Caudate nucleus (tissue), 63 donors: ENCODE measurements at places on chromosomes 4 and X.

DNA sequence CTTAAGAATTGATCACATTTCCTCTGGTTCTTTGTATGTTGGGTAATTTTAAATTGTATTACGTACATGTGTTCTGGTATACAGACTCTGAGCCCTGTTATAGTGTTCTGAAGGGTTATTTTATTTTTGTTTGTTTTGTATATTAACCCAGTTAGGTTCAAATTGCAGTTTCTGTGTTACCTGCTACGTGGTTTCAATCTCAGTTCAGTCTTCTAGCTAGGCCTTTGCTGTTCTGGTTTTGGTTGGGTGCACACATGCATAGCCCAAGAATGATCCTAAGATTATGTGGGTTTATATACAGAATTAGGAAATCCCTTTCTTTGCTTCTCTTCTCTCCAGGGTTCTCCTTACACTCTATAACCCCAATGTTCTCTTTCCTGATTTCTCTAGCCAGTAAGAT is 161.0 kb downstream of the PPP1R2C start:
- no peak for DNase-seq

GRCh38 chrX:103293118-103293517 is 16.6 kb upstream of the TCEAL5 start:
- DNase-seq: no peak

DNA sequence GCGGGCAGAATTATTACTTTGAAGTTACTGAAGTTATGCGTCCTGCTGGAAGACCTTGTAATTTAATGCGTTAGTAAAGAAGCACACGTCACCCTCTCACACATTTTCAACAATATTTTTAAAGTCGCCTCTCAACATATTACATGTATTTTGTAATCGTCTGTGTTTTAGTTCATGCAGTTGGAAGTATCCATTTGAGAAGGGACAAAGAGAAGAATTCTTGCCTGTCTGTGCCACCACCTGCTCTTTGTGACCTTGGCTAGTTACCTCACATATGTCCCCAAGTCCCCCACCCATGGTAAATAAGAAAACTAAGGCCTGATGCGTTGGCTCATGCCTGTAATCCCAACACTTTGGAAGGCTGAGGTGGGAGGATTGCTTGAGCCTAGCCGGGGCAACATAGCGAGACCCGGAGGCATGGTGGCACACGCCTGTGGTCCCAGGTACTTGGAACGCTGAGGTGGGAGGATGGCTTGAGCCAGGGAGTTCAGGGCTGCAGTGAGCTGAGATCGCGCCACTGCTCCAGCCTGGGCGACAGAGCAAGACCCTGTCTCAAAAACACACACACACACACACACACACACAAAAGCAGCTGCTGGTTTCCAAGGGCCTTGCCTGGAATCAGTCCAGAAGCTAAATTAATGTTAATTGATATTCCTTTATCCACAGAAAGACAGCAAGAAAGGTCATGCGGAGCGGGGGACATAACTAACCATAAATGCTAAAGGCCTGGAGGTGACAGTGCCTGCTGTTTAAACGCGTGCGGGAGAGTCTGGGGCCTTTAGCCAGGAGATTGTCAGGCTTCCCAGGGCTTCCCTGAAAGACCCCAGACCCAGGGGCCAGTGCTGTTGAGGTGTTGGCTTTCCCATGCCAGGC is 811 bp downstream of the TMEM187 start:
- DNase-seq: no peak

- DNase-seq: no peak
Observed at GRCh38 chrX:20059467-20060128, 57.1 kb downstream of the MAP7D2 start.

DNA sequence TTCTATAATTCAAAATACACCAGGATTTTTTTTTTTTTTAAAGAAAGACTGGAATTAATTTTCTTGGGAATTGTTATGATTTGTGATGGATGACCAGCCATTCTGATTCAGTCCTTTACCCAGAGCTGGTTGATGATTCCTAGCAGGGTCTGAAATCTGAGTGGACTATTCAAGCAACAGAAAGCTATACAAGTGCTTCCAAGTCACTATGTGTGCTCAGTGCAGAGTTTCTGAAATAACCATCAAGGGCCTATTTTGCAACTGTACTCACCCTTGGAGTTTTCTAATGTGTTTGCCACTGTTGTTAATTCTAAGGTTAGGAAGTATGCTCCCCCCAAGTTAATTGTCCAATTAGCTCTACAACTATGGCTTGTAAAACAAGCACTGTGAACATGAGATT is 137.7 kb upstream of the RAPGEF2 start:
- DNase-seq: no peak

GRCh38 chr4:113869743-113870375 is 108.3 kb upstream of the CAMK2D start:
- DNase-seq: no peak

GRCh38 chr4:3708611-3709010 is 57.6 kb upstream of the ADRA2C start:
- DNase-seq: no peak

GRCh38 chrX:100407784-100408712 is 2.0 kb downstream of the PCDH19 start:
- DNase-seq: no peak

GRCh38 chrX:2503591-2504500 is 3.1 kb upstream of the DHRSX start:
- DNase-seq: no peak

GRCh38 chrX:10045327-10046000 is 78.3 kb downstream of the CLDN34 start:
- no peak for DNase-seq

DNA sequence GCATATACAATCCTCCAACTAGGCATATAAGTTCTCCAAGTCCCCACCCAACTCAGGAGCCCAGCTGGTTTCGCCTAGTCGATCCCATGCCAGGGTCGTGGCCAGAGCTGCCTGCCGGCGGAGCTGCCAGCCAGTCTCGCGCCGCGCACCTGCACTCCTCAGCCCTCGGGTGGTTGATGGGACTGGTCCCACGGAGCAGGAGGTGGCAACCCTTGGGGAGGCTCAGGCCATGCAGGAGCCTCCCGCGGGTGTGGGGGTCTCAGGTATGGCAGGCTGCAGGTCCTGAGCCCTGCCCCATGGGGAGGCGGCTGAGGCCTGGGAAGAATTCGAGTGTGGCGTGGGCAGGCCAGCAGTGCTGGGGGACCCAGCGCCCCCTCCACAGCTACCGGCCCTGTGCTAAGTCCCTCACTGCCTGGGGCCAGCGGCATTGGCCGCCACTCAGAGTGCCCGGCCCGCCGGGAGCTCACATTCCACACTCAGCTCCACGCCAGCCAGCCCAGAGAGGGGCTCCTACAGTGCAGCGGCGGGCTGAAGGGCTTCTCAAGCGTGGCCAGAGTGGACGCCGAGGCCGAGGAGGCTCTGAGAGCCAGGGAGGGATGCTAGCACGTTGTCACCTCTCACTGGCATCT is 1086.4 kb upstream of the PCDH10 start:
- DNase-seq: no peak

GRCh38 chr4:110196871-110197528 is 1.4 kb downstream of the ELOVL6 start:
- DNase-seq: peak; percentile 61

DNA sequence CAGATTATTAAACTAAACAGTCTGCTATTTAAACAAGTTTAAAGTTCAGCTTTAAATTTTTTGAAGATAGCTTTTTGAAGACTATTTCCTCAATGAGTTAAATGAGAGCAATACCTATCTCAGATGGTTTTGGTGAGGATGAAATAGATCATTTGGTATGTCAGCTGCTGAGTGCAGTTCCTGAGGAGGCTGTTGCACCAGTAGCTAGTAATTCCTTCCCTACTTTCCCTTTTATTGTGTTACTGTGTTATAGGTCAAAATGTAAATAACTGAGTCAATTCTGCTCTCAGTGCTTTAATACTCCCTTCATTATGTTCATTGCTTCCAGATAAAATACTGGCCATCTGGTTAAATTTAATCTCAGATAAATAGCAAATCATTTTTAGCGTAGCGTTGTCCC is 48.6 kb downstream of the BMPR1B start:
- no peak for DNase-seq

DNA sequence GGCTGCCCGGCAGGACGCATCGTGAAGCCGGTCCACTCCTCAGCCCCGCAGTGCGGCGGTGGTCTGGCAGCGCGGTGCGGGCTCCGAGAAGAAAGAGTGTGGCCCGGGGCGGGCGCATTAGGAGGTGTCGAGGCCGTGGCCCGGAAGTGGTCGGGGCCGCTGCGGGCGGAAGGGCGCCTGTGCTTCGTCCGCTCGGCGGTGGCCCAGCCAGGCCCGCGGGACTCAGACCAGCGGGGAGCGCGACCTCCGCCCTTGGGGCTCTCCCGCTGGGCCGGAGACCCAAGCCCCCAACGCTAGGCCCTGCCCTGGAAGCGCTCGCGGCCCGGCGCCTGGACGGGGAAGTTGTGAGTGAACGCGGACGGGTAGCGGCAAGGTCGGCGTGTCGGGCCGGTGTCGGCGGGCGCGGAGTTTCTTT is 60.0 kb downstream of the HS3ST1 start:
- DNase-seq: no peak

- DNase-seq: no peak
Observed at GRCh38 chrX:154739952-154740465, 10.9 kb downstream of the GAB3 start.

GRCh38 chr4:116055857-116056827 is 942.7 kb upstream of the NDST4 start:
- no peak for DNase-seq

DNA sequence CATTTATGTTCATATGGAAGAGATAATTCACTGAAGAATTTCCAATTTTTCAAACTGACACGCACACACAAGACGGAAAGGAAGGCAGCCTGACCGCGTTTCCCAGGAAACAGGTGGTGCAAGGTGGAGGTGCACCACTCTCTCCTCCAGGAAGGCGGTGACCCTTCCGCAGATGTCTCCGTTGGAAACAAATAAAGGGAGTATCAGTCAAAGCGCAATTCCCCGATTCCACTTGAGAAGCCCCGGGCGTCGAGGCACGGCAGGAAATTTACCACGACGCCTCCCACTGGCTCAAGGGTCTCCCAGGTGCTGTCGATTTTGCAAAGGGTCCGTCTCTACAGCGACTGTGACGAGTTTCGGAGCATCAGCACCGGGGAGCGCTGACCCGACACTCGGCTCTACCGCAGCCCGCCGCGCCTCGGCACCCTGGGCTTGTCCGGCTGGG is 770 bp upstream of the TIGD2 start:
- DNase-seq: no peak

- no peak for DNase-seq
Observed at GRCh38 chrX:103170216-103170615, 44.7 kb upstream of the BEX4 start.

DNA sequence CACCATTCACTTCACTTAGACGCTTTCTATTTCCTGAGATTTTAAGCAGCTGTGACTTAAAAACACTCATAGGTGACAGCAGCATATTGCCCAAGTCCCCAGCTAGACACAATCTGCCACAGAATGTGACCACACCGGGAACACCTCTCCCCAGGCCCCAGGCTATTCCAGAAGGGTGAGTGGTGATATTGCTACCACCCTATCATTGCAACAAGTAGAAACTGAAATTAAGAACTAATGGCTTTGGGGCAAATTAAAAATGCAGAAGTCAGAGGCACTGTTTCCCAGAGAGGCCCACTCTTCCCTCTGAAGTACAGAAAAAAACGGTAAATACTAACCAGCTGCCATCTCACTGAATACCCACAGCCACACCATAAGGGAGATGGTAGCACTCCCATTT is 35.0 kb downstream of the QDPR start:
- no peak for DNase-seq

GRCh38 chr4:126087101-126087500 is 772.3 kb downstream of the FAT4 start:
- DNase-seq: no peak

DNA sequence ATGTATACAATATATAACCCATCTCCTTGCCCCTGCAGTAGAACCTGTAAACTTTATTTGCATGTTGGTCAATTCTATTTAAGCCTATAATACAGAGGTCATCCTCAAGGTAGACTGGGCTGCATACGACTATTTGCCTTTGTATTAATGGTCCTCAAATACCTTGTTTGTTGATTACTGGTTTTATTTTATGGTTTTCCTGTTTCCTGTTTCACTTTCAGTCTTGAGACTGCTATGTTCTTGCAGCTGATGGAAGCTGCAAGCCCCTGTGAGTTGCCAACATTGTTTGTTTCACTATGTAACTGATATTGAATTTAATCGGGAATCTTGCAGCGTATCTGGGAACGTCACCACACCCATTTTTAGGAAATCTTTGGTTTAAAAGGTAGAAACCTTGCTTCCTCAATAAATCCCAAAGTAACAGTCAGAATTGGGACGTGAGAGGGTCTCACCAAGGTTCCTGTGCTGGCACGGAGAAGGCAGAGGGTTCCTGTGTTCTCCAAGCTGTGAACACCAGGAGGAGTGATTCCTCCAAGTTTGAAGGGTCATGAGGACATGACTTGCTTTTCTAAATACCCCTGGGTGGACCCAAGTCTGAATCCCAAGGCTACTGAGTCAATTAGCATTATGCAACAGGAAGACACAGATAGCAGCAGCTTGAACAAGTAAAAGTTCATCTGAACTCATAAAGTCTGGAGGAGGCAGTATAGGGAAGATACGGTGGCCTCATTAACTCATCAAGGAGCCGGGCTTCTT is 110.6 kb upstream of the PNPLA4 start:
- DNase-seq: no peak

DNA sequence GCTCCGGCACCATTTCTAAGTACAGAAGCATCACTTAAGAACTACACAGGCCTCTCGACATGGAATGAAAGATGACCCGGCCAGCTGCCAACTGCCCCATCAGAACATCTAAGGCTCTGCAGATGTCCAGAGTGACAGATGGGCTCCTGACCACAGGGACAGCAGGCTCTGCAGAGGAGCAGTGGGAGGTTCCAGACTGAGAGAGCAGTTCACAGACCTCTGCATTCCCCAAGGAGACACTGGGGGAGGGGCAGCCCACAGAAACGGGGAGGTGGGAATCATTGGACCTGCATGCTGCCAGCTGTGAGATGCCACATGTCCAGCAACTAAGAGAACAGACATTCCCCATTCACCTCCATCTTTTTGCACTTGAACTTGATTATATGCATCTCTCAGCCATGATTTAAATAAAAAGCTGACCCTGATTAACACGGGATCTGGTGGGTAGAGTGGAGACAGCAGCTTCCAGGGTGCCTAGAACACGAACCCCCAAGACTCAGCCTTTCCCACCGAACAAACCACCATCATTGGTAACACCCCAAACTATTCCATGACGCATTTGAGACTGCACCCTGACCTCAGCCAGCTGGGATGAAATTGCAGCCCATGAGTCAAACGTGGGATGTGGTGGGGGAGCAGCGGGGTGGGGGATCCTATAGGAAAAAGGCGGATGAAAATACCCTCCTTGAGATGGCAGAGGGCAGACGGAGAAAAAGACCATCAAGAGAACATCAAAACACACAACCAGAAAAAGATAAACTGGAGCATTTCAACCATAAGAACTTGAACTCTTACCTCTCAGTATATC is 47.2 kb downstream of the AFAP1 start:
- no peak for DNase-seq

GRCh38 chr4:134935320-134935719 is 733.7 kb upstream of the PABPC4L start:
- DNase-seq: no peak
